ENCODE measurements at places on chromosomes 1 and 21.
A peak's percentile ranks its signal among the peaks of the same experiment; 100 is the strongest.

DNA sequence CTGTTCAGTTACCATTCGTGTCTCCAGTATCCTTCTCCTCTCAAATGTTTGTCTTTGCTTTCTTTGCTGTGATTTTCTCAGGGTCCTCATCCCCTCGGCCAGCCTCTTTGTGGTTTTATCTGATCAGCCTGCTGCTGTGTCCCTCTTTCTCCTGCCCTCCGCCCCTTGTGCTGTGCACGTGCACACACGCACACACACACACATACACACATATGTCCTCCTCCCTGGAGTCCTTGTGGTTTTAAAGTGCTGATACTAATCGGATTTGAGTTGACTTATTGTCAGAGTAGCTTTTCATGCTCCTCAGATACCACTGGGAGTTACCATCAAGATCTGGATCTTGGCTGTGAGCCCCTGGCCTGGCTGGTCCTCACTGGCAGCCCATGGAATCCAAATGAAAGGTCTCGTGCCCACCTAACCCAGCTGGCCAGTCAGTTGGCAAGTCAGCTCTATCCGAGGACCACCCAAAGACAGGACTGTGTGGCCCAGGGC lies 34.1 kb downstream of the QSOX1 start:
- no peak for DNase-seq

DNA sequence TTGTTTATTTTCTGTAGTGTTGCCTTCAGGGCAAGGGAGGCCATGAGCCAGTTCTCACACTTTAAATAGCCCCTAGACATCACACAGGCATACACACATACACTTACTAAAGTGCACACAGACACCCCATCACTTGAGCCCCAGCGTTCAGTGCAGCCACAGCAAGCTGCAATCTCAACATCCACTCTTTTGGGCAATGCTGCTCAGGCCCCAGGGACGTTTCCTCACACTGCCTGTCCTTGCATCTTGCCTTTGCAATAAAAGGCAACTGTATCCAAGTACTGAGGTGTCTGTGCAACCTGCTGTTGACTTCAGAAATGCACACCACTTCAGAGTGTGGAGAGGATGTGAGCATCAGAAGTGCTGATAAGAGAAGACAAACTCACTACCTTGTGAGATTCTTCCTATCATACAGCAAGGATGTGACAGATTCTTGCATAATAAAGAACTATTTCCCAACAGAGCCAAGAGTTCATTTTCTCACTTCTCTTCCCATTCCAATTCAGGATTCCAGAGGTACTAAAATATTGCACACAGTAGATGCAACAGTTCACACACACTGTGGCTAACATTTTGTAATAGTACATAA lies 36.2 kb downstream of the IRF2BP2 start:
- DNase-seq: no peak

- no peak for DNase-seq
These were observed 126.1 kb downstream of the CDC42BPA start for GRCh38 chr1:227192163-227192562.

DNA sequence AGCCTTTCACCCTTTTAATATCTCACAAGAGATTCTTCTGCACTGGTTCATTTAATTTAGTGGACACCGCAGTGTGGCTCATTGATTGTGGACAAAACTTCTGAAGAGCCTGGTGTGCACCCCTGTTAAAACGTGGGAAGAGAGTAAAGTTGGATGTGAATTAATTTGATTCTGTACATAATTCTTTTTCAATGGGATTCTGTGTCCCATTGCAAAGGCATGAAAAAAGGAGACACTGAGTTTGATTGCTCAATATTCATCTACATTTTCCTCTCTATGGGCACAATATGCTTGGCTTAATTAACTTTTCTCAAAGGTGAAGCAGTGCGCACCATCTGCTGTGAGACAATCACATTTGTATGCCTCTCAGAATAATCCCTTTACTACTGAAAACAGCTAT lies 95.1 kb downstream of the BARHL2 start:
- DNase-seq: no peak

GRCh38 chr1:154453574-154454352 lies 48.3 kb upstream of the TDRD10 start:
- DNase-seq: peak; percentile 43

- no peak for DNase-seq
These were observed 926 bp downstream of the POU3F1 start for GRCh38 chr1:38045401-38046332.

- no peak for DNase-seq
These were observed 263.7 kb downstream of the OMA1 start for GRCh38 chr1:58282623-58283387.

GRCh38 chr21:19608101-19608621 lies 1204.6 kb upstream of the TMPRSS15 start:
- peak; percentile 88 for DNase-seq

DNA sequence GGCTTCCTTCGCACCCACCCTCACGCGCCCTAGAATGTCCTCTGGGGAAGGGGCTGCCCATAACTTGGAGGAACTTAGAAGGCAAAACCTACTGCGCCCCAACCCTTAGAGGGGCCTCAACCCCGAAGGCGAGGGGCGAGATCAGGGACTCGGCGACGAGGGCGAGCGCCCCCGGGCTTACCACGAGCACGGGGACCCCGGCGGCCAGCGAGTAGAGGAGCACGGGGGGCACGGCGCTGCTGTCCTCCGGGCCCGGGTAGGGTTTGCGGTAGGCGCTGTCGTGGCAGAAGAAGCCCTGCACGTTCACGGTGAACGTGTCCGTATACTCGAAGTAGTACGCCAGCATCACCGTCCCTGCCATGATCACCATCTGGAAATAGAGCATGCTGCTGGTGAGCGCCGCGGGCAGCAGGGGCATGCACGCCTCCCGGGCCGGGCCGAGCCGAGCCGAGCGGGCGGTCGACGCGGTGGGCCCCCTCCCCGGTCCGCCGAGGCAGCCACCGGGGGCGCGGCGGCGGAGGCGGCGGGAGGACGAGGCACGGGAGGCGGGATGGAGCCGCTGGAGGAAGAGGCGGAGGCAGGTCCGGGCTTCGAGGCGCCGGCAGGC lies 304 bp downstream of the PLPPR5 start:
- DNase-seq: no peak

DNA sequence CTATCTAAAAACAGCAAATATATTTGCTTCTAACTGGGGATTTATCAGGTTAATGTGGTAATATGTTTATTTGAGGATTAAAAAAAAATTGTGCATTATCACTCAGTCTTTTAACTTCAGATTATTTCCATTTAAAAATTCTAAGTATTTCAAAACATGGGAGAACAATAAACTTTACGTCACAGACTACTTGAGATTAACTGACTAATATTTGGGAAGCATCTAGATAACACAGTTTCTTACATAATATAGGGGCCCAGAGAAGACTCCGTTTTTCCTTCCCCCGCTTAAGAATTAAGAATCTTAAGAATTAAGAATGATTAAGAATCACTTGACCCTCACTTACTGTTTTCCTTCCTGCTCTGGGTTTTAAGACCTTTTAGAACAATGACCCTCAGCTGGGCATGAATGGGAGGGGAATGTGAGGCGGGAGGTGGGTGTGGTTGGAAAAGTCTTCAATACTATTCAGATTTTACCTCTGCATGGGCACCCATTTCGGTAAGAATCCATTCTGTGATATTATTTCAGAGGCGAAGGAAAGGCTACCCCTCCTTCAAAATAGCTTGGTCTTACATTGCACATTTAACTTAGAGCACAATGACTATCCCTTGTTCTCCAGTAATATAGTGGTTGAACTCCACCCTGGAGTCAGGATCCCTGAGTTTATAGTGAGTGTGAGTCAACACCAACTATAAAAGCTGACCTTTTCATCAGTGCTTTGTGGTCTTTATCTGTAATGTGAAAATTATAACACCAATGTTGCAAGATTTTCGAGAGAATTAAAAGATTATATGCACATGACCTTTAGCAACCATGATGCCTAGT lies 821.3 kb downstream of the USP25 start:
- DNase-seq: no peak

DNA sequence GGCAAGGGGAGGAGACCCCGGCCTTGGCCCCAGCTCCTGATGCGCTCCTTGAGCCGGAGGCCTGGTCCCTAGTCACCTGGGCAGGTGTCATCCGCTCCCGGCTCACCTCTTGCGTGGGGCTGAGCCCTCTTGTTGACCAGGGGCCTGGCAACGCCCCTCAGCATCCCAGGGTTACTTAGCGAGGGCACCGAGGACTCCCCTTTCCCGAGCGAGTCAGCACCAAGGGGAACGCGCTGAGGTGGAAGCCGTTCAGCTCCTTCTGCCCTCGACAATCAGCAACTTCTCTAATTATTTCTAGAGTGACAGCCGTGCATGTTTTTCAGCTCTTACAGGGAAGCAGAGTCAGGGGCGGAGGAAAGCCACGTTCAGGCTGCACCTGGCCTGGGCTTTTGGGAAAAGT lies 522 bp downstream of the SLC45A1 start:
- DNase-seq: no peak

- no peak for DNase-seq
These were observed 106.5 kb upstream of the ACTL8 start for GRCh38 chr1:17648457-17649145.

GRCh38 chr1:204431310-204432184 lies 19.9 kb upstream of the PPP1R15B start:
- peak; percentile 81 for DNase-seq

DNA sequence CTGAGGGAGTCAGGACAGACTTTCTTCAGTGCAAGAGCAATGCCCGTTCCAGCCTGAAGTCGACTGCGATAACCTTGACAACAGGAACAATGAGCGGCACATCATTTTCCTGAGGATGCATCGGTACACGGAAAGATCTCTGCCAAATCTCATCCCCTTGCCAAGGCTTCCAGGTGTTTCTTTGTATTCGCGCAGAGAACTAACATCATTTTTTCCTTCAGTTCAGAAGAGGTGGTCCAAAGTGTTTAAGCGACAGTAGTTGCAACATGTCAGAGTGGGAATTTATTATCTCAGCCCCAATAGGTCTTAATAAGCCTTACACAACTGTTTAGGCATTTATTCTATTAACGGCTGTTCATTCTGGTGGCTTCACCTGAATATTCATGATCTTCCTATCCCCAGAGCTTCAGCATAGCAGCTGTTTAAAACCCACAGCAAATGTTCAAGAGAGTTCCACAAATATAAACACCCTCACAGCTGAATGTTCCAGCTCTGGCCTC lies 129.7 kb upstream of the NFIA start:
- DNase-seq: no peak

- DNase-seq: no peak
These were observed 28.4 kb upstream of the SARS1 start for GRCh38 chr1:109185357-109185756.

DNA sequence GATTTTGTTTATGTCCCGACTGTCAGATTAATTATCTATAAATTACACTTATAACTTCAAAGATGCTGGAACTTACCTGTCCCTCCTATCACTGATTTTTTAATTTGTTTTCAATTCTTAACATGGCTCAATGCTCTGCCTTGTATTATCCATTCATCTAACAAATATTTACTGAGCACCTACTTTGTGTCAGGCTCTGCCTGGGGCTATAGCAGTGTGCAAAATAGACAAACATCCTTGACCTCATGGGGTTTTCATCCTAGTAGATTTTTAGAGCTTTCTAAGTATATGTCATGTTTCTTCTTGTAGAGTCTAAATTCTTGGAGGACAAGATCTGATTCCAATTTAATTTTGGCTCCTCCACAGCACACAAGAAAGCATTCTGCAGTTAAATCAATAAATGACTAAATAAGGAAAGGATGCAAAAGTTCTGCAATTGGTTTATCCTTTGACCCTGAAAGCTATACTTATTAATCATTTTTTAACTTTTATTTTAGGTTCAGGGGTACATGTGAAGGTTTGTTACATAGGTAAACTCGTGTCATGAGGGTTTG lies 10.8 kb upstream of the SMYD2 start:
- DNase-seq: no peak

DNA sequence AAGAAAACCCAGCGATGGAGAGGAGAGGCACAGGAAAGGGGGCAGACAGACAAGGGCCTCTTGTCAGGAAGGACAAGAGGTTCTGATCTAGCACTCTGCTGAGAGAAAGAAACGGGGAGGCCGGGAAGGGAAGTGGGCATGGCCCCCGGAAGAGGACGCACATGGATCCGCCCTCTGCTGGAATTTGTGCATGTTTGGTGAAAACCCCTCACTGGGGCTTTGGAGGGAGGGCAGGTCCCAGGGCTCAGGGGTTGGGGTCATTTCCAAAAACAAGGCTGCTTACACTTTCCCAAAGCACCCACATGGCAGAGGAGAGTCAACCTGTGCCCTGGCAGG lies 32.4 kb upstream of the ECE1 start:
- no peak for DNase-seq

GRCh38 chr1:18693256-18694098 lies 62.8 kb downstream of the PAX7 start:
- DNase-seq: no peak

- no peak for DNase-seq
These were observed 112.4 kb downstream of the PLXNA2 start for GRCh38 chr1:208131621-208132286.

GRCh38 chr1:1023700-1024099 lies 3.8 kb downstream of the AGRN start:
- no peak for DNase-seq

- DNase-seq: no peak
These were observed 16.4 kb downstream of the RIMS3 start for GRCh38 chr1:40648928-40649591.

DNA sequence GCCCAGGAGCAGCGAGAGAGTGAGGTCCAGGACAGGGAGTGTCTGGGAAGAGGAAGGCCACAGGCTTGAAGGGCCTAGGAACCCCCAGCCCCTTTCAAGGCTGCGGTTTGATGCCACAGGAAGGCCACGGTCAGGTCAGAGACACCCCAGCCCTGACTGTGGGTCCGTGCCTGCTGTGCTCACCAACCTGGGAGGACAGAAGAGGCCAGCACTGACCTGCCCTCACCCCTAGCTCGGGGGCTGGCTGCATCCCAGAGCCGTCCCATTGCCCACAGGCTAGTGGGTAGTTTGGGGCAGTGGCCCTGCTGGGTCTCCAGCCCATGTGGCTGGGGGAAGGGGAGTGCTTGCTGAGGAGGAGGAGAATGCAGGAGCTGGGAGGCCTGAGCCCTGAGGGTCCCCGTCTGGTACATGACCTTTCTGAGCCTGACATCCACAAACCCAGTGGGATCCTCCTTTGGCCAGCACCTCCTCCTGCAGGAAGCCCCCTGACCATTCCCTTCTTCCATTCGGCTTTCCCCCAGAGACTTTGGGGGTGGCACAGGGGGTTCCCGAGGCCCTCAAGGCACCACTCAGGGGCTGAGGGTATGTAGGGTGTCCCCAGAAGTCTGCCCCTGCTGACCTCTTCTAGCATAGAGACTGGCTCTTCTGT lies 54.3 kb downstream of the WNT9A start:
- DNase-seq: no peak

DNA sequence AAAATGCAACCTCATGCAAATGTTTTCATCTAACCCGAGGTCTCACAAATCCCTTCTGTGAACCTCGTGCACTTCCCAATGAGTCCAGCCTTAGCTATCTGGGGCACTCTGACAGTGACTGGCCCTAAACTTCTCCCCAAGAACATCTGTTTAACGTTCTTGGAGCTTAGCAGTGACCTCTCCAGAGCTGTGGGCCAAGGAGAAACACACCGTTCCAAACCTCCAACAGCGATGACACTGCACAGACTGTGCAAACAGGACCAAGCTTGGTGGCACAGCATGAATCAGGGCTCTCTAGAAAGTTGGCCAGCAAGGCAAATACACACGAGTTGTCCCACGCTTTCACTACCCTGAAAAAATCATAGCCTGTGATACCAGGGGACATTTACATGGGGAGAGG lies 15.8 kb downstream of the BEND5 start:
- no peak for DNase-seq

Measured in KBM-7 (cell line).